ENCODE measurements at places on chromosomes 2 and 18. TPM values are rescaled to one million over a fixed set of nuclear protein-coding genes. Genes with fewer than 3 reads are reported as not detected.
A peak's percentile ranks its signal among the peaks of the same experiment; 100 is the strongest.

DNA sequence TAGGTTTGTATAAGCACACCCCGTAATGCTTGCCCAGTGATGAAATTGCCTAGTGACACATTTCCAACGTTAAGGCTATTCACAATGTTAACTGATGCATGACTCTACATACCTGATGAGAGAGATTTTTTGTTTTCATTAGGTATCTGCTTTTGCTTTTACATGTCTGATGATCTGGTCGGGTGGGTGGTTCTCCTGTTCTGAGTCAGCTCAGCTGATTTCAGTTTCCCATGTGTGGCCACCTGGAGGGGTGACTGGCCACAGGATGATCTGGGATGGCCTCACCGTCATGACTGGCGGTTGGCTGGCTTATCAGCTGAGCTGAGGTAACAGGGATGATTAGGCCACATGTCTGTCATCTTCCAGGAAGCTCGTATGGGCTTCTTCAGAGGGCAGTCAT is 33.8 kb upstream of the ACYP2 start:
- no peak overlapping the region for H3K27ac ChIP-seq
- no peaks in the 10 kb centered on the region for H3K4me1 ChIP-seq
- DNase-seq, result no peak
- no peaks in the 10 kb centered on the region for H3K27me3 ChIP-seq
- no peaks in the 10 kb centered on the region for H3K36me3 ChIP-seq
- no peak overlapping the region for H3K4me3 ChIP-seq

GRCh38 chr2:235850771-235851551 is 317.2 kb downstream of the GBX2 start:
- no peaks in the 10 kb centered on the region for H3K27me3 ChIP-seq
- H3K4me1 ChIP-seq, result no peaks in the 10 kb centered on the region
- DNase-seq, result no peak
- H3K4me3 ChIP-seq, result no peak overlapping the region
- no peak overlapping the region for H3K27ac ChIP-seq

GRCh38 chr2:84851876-84852275 is 29.0 kb downstream of the TRABD2A start:
- no peak for DNase-seq
- no peaks in the 10 kb centered on the region for H3K4me1 ChIP-seq
- no peak overlapping the region for H3K27ac ChIP-seq
- no peak overlapping the region for H3K4me3 ChIP-seq
- H3K36me3 ChIP-seq, result no peaks in the 10 kb centered on the region

DNA sequence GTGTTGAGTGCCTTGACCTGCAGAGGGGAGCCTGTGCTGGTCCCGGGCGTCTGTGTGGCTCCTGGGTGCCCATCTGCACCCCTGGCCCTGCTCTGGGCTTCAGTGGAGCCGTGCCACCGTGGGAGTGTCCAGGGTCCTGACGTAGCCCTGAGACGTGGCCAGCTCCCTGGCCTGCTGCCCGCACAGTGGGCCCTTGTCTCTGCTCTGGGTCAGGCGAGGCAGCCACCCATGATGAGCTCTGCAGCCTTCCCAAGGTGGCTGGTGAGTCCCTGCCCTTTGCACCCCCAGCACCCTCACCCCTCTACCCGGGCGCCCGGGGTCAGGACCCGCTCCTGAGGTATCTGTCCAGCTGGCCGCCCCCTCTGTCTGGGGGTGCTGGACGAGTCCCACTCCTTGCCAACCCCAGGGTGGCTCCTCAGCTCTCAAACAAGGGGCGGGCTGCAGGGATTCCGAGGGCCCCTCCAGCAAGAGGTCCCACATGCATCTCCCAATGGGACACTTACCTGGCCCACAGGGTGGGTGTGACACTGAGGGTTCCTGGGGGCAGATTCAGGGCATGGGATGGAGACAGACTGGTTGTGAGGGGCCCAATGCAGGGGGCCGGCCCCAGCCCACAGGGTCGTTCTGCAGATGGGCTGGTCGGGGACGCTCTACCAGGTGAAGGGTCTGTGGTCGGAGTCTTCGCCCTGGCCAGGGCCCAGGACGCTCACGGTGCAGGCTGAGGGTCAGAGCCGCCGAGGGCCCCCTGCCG is 2.4 kb downstream of the NEU4 start:
- H3K36me3 ChIP-seq, result no peaks in the 10 kb centered on the region
- peak; percentile 65 for DNase-seq
- H3K4me3 ChIP-seq, result no peak overlapping the region
- H3K27me3 ChIP-seq, result no peaks in the 10 kb centered on the region

GRCh38 chr2:195633573-195633870 is 23.5 kb upstream of the SLC39A10 start:
- no peak overlapping the region for H3K27ac ChIP-seq
- no peaks in the 10 kb centered on the region for H3K27me3 ChIP-seq
- DNase-seq, result no peak

- no peaks in the 10 kb centered on the region for H3K36me3 ChIP-seq
- peaks cover 17% of the 10 kb centered on the region for H3K4me1 ChIP-seq
- DNase-seq, result no peak
Observed at GRCh38 chr18:35582899-35583558, 1.5 kb downstream of the GALNT1 start.

DNA sequence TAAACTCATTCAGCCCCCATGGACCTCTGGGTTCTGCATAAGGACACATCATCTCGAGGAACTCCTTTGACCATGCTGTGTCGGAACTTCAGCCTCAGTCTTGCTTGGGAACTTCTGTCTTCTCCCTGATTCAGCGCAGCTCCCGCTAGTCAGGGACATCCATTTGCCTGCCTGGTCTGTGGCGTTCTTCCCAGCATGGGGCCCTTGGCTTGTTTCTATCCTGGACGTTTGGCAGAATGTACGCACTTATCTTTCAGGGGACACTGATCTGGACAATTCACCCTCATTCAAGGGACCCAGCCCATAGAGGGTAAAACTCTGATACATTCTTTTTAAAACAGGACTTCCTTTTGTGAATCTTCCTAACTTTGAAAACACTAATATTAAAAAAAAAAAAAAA is 75.8 kb upstream of the WIPF1 start:
- H3K36me3 ChIP-seq, result peaks cover 20% of the 10 kb centered on the region
- peaks cover 23% of the 10 kb centered on the region for H3K4me1 ChIP-seq
- no peak for DNase-seq
- H3K27ac ChIP-seq, result no peak overlapping the region
- no peak overlapping the region for H3K4me3 ChIP-seq

DNA sequence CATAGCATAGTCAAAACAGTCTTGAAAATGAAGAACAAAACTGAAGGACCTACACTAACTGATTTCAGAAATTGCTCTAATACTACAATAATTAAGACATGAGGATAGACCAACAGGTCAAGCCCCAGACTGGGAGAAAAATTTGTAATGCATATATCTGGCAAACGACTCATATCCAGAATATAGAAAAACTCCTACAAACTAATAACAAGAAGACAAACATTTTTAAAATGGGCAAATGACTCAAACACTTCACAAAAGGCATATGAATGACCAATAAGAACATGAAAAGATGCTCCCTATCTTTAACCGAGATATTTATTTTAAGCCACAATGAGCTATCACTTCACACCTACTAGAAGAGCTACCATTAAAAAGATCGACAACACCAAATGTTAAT is 14.2 kb downstream of the TGFBRAP1 start:
- no peaks in the 10 kb centered on the region for H3K27me3 ChIP-seq
- no peaks in the 10 kb centered on the region for H3K36me3 ChIP-seq
- H3K27ac ChIP-seq, result no peak overlapping the region
- DNase-seq, result no peak
- no peak overlapping the region for H3K4me3 ChIP-seq

- no peaks in the 10 kb centered on the region for H3K36me3 ChIP-seq
- H3K27ac ChIP-seq, result no peak overlapping the region
Observed at GRCh38 chr18:28469946-28470345, 293.0 kb upstream of the CDH2 start.

- H3K4me3 ChIP-seq, result no peak overlapping the region
- peaks cover 6% of the 10 kb centered on the region for H3K4me1 ChIP-seq
- H3K36me3 ChIP-seq, result no peaks in the 10 kb centered on the region
- no peak overlapping the region for H3K27ac ChIP-seq
- H3K27me3 ChIP-seq, result peaks cover 21% of the 10 kb centered on the region
Observed at GRCh38 chr2:94861308-94862152, 9.7 kb upstream of the TEKT4 start.

DNA sequence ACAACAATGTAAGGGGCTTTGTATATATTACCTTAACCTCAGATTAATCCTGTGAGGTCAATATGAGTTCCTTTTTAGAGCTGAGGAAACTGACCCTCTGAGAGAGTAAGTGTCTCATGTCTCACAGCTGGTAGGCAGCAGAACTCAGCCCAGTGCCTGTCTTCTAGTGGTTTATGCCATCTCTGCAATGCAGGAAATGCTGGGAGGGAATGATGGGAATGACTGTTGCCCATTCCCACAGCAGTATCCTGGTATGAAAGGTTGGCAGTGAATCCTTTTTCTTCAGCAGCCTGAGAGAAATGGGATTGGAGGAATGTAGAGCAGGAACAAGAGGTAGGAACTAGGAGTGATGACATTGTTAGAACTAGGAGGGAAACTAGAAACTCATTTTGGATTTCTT is 6.0 kb downstream of the MRPL30 start:
- no peaks in the 10 kb centered on the region for H3K27me3 ChIP-seq
- H3K4me3 ChIP-seq, result no peak overlapping the region
- H3K27ac ChIP-seq, result no peak overlapping the region

- no peaks in the 10 kb centered on the region for H3K4me1 ChIP-seq
- no peak overlapping the region for H3K27ac ChIP-seq
- no peaks in the 10 kb centered on the region for H3K27me3 ChIP-seq
- H3K4me3 ChIP-seq, result no peak overlapping the region
- no peak for DNase-seq
Observed at GRCh38 chr2:88247531-88247930, 77.4 kb downstream of the THNSL2 start.

DNA sequence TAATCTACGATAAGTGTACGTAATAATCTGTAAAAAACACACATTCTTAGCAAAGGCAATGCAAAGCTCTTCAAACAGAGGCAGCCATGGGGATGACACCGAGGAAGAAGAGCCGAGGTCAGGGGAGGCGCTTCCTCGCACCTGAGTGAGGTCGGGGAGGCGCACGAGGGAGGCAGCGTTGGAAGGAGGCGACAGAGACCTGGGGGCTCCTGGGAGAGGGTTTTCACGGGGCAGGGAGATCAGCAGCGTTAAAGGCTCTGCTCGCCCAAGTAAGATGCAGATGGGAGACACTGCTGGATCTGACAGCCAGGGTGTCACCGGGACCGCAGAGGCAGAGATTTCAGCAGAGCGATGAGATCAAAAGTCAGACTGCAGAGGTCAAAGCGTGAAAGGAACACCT is 143.1 kb downstream of the L3MBTL4 start:
- no peaks in the 10 kb centered on the region for H3K36me3 ChIP-seq
- H3K27ac ChIP-seq, result no peak overlapping the region

DNA sequence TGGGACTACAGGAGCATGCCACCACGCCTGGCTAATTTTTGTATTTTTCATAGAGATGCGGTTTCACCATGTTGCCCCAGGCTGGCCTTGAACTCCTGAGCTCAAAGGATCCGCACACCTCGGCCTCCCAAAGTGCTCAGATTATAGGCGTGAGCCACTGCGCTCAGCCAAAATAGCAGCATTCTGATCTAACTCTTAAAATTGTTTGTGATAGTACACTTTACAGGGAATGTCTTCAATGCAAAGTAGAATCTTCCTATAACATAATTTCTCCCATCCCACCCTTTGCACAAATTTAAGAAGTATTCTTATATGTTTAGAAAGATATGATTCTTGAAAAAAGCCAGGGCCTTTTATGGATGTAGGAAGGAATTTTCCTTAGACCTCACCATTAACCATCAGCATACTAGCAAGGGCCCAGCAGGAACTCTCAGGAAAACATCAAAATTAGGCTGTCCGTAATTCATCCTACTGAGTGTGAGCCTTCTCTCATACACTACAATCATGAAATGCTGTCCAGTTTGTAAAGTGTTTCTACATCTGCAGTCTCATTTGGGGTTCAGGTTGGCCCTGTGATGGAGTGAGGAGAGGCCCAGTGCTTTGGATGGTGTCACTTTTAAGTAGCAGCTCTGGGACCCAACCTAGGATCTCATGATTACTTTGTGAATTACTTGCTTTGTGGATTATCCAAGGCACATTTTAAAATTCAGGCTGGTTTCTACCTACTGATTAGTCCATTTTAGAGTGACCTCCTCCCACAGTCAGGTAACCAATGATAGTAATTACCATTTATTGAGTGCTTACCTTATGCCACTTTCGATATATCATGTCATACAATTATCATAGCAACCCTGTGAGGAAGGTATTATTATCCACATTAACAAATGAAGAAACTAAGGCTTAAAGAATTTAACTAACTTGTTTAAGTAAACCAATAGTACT is 37.5 kb upstream of the DLX1 start:
- H3K36me3 ChIP-seq, result no peaks in the 10 kb centered on the region
- H3K27ac ChIP-seq, result no peak overlapping the region
- no peak for DNase-seq
- no peaks in the 10 kb centered on the region for H3K27me3 ChIP-seq

GRCh38 chr18:25805323-25805722 is 285.1 kb downstream of the SS18 start:
- H3K36me3 ChIP-seq, result no peaks in the 10 kb centered on the region
- no peaks in the 10 kb centered on the region for H3K27me3 ChIP-seq
- H3K4me1 ChIP-seq, result no peaks in the 10 kb centered on the region
- DNase-seq, result no peak

DNA sequence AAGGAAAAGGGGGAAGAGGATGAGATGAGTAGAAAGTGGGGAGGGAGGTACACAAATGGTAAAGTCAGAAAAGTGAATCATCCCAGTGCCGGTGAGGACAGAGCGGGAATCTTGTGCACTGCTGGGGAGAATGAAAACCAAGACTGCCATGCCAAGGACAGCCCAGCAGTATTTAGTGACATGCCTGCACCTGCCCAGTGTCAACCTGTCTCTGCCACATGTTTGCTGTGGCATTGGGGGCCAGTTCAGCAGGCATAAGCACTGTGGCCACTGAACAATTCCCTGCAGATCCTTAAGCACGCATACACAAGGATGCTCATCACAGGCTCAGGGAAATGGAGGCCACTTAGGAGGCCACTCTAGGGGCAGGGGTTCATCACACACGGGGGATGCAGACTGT is 5.2 kb upstream of the KCNK3 start:
- no peaks in the 10 kb centered on the region for H3K27me3 ChIP-seq
- no peak overlapping the region for H3K4me3 ChIP-seq
- no peaks in the 10 kb centered on the region for H3K36me3 ChIP-seq

Gene AGXT
- total RNA-seq, result not detected

Gene FASTKD1
- 24.4 TPM for total RNA-seq

Gene PLB1
- 6.4 TPM for total RNA-seq

Gene GLI2
- 2.9 TPM for total RNA-seq

Gene TMEM200C
- total RNA-seq, result under 0.01 TPM

Gene SLC9A4
- not detected for total RNA-seq

Gene HOXD8
- 19.7 TPM for total RNA-seq

Gene SERPINB13
- not detected for total RNA-seq

Gene UGT1A4
- not detected for total RNA-seq

Gene CYTIP
- 3.3 TPM for total RNA-seq

Gene TRAF3IP1
- total RNA-seq, result 20.8 TPM

Gene ZEB2
- 51.0 TPM for total RNA-seq

All from sigmoid colon (tissue), 7 donors.